ENCODE measurements at places on chromosomes 5 and 9. TPM values are rescaled to one million over a fixed set of nuclear protein-coding genes. Genes with fewer than 3 reads are reported as not detected.

ATG12 gene
- total RNA-seq, result 35.7 TPM

PCDHGA10 gene
- total RNA-seq, result 5.4 TPM

DNA sequence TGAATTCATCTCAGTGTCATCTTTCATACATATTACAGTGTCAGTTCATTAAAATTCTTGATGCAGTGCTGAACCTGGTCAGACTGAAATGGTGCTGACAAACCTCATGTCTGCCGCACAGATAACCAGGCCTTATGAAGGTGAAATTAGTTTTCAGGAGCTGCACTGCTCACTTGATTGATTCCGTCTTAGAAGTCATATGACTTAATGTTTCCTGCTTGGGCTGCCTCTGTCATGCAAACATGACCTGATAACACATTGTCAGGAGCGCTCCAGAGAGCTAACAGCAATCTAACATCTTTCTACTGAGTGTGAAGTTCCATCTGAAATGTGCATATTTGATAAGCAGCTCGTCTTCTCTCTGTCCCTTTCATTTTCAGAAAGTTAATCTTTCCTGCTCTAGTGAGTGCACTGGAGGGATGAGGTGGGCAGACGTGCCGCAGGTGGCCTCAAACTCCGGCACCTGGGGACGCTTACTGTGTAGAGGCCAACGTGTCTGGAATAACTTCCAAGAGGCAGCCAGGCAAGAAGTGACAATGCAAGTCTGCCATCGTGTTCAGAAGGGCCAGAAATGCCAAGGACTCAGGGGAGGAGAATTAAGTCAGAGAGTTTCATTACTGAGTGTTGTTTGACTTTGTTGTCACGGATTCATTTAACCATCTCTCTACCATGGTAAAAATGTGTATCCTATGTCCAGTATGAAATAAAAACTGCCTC is 592.1 kb downstream of the TLE1 start:
- H3K4me1 ChIP-seq, result no peaks in the 10 kb centered on the region
- no peaks in the 10 kb centered on the region for H3K36me3 ChIP-seq
- no peaks in the 10 kb centered on the region for H3K27me3 ChIP-seq

ECM2 gene
- 9.4 TPM for total RNA-seq

C5orf22 gene
- 20.8 TPM for total RNA-seq

GRCh38 chr5:129199308-129199707 is 104.8 kb downstream of the ISOC1 start:
- no peak for DNase-seq
- no peak overlapping the region for H3K27ac ChIP-seq
- H3K36me3 ChIP-seq, result no peaks in the 10 kb centered on the region
- no peak overlapping the region for H3K4me3 ChIP-seq
- no peaks in the 10 kb centered on the region for H3K4me1 ChIP-seq
- H3K27me3 ChIP-seq, result no peaks in the 10 kb centered on the region

- peaks cover 7% of the 10 kb centered on the region for H3K27me3 ChIP-seq
- DNase-seq, result no peak
- no peaks in the 10 kb centered on the region for H3K36me3 ChIP-seq
These were observed 14.1 kb upstream of the PTGR1 start for GRCh38 chr9:111613436-111614040.

DNA sequence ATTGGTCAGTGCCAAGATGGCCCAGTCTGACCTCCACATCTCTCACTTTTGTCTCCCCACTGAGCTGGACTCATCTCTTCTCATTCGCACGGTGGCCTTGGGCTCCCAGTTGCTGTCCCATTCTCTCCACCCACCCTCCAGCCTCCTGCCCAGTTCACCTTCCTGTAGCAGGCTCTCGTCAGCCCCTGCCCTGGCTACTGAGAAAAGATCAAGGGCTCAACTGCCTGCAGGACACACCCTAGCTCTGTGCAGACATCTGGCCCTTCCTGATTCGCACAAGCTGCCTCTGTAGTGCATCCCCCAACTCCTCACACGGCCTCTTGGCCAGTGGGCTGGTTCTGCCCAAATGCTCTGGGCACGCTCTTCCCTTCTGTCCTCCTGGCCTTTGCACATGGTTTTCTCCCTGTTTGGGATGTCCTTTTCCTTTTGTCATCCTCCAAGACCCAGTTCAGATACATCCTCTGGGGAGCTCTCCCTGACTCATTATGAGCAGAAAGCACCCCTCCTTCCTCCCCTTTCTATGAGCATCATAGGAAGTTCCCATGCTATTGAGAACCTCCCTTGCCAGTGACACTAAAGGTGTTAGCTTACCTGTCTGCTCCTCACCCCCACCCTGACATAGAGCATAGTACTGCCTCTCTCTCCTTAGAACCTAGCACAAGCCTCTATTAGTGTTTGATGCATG is 78.5 kb upstream of the TGFBR1 start:
- no peaks in the 10 kb centered on the region for H3K27me3 ChIP-seq
- H3K36me3 ChIP-seq, result no peaks in the 10 kb centered on the region
- H3K4me3 ChIP-seq, result no peak overlapping the region
- DNase-seq, result no peak
- no peak overlapping the region for H3K27ac ChIP-seq
- H3K4me1 ChIP-seq, result no peaks in the 10 kb centered on the region

MRPL22 gene
- total RNA-seq, result 31.2 TPM

LCN15 gene
- not detected for total RNA-seq

SOHLH1 gene
- not detected for total RNA-seq

DNA sequence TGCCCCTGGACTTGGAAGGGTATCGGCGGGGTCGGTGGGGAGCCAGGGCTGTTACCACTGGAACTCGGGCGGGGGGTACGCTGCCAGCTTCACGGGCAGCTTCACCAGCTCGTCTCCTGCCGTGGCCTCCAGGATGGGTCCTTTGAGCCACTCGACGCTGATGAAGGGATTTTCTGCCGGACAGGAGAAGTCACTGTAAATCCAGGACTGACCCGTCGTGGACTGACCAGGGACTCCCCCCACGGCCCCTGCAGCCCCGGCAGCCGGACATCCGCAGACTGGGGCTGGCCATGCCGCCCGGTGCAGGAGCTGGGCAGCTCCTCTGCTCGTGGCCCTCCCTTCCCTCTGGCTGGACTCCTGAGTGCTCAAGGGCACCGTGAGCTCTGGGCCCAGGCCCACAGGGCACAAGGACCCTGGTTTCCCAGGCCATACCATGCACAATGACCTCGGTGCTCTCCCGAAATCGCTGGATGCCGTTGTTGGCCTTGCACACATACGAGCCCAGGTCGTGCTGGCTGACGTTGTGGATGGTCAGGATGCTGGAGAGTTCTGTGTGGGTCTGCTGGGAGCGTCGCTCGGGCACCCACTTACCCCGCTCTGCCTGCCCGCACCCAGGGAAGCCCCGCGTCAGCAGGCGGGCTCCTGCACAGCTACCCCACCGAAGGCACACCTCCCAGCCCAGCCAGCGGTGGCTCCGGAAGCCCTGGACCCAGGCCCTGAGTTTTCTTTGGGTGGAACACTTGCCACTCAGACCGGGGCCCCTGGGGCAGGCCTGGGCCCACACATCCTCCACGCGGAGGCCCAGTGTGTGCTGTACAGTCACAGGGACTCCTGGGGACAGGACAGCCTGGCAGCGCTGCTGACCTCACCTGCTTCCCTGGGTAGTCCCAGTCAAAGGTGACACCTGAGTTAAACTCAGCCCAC is 20.3 kb downstream of the FLT4 start:
- H3K27me3 ChIP-seq, result no peaks in the 10 kb centered on the region
- no peak overlapping the region for H3K27ac ChIP-seq
- peaks cover 3% of the 10 kb centered on the region for H3K36me3 ChIP-seq
- no peak overlapping the region for H3K4me3 ChIP-seq
- peaks cover 4% of the 10 kb centered on the region for H3K4me1 ChIP-seq

- H3K4me3 ChIP-seq, result no peak overlapping the region
- H3K27me3 ChIP-seq, result no peaks in the 10 kb centered on the region
- peaks cover 60% of the 10 kb centered on the region for H3K36me3 ChIP-seq
- DNase-seq, result no peak
- peaks cover 10% of the 10 kb centered on the region for H3K4me1 ChIP-seq
These were observed 85.7 kb downstream of the SERINC5 start for GRCh38 chr5:80170117-80170535.

CDKN2A gene
- total RNA-seq, result 8.4 TPM

GRCh38 chr5:17316970-17317459 is 99.6 kb downstream of the BASP1 start:
- H3K4me1 ChIP-seq, result peaks cover 14% of the 10 kb centered on the region
- H3K4me3 ChIP-seq, result no peak overlapping the region
- H3K27me3 ChIP-seq, result no peaks in the 10 kb centered on the region
- H3K36me3 ChIP-seq, result no peaks in the 10 kb centered on the region
- no peak overlapping the region for H3K27ac ChIP-seq

DNA sequence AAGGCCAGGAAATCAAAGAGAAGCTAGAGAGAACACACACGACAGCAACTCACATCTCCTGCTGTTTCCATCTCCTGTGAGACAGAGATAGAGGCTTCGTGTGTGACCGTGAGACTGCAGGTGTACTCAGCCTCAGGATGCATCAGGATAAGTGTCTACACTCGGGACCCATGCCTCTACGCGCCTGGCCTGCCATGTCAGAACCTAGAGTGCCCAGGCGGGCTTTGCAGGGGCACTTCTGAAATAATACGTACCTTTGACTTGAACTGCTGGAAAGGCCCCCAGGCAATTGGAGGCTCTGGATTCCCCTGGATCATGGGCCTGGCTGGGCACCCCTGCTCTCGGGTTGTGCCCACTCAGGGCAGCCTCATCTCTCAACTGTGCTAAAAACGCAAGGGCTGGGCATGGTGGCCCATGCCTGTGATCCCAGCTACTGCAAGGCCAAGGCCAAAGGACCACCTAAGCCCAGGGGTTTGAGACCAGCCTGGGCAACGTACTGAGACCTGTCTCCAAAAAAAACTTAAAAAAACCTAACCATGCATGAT is 13.0 kb downstream of the CLPTM1L start:
- no peak for DNase-seq
- peak overlapping the region; percentile 24 for H3K27ac ChIP-seq
- peaks cover 69% of the 10 kb centered on the region for H3K36me3 ChIP-seq
- H3K4me3 ChIP-seq, result no peak overlapping the region

- H3K27ac ChIP-seq, result no peak overlapping the region
- DNase-seq, result no peak
- no peak overlapping the region for H3K4me3 ChIP-seq
- H3K27me3 ChIP-seq, result no peaks in the 10 kb centered on the region
- no peaks in the 10 kb centered on the region for H3K4me1 ChIP-seq
These were observed 156.6 kb downstream of the TLR4 start for GRCh38 chr9:117860849-117861248.

DNA sequence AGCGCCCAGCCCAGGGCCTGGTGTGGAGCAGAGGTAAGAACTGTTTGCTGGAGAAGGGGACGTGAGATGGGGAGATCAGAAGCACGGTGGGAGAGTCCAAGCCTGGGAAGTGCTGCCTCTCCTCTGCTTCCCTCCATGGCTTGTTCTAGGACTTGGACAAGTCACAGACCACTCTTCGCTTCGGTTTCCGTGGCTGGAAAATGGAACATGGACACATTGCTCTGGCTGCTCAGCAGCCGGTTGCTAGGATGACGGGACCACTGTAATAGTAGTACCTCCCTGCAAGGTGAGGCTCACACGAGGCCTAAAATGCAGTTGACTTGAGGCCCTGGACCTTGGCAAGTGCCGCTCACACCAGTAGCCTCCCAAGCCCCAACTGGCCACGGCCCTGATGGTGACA is 175.8 kb upstream of the FSTL4 start:
- H3K4me1 ChIP-seq, result no peaks in the 10 kb centered on the region
- H3K4me3 ChIP-seq, result no peak overlapping the region
- no peaks in the 10 kb centered on the region for H3K27me3 ChIP-seq
- H3K27ac ChIP-seq, result no peak overlapping the region

MTAP gene
- total RNA-seq, result 35.2 TPM

MAMDC2 gene
- total RNA-seq, result 35.1 TPM

ANAPC2 gene
- 58.2 TPM for total RNA-seq

- no peaks in the 10 kb centered on the region for H3K27me3 ChIP-seq
These were observed 1928.2 kb upstream of the WWC1 start for GRCh38 chr5:166363087-166363760.

CD72 gene
- 4.5 TPM for total RNA-seq

ASS1 gene
- 75.2 TPM for total RNA-seq

DNA sequence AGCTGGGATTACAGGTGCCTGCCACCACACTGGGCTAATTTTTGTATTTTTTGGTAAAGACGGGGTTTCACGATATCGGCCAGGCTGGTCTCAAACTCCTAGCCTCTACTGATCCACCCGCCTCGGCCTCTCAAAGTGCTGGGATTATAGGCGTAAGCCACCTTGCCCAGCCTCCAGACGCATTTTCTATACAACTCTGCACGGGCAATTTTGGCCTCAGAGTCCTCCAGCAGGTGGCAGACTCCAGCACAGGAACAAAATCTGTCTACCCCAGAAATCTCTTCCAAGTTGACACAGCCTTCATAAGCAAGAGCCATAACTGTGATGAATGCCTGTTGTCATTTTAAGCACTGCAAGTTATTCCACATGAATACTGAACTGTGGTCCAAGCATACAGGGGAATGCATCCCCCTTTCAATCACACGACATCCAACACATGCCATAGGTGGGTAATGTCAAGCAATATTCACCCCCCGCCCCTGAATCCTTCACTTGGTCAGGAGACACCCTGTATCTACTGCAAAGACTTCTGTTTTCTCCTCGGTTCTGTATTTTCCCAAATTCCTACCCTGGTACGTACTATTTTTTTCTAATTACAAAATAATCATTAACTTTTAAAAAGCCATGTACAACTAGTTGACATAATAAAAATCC is 50.8 kb downstream of the ALDH7A1 start:
- peaks cover 31% of the 10 kb centered on the region for H3K36me3 ChIP-seq
- H3K27me3 ChIP-seq, result no peaks in the 10 kb centered on the region
- no peak overlapping the region for H3K4me3 ChIP-seq
- H3K4me1 ChIP-seq, result peaks cover 3% of the 10 kb centered on the region
- no peak overlapping the region for H3K27ac ChIP-seq
- no peak for DNase-seq

DNA sequence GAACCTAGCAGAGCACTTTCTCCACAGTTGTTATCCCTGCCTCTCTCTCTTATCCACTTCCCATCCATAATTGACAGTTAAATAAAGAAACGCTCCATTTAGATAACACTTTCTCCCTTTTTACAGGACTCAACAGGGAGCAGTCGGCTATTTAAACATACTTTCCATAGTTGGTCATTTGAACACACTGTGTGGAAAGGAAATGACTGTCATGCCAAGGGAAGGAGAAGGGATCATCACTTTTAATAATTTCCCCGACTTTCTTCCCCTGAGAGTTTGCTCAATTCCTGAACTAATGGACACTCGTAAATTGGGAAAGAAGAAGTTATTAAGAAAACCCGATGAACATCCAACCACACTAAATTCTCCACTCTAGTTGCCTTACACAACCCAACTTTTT is 400.8 kb upstream of the PTGER4 start:
- DNase-seq, result no peak
- no peaks in the 10 kb centered on the region for H3K4me1 ChIP-seq
- no peak overlapping the region for H3K27ac ChIP-seq
- H3K36me3 ChIP-seq, result no peaks in the 10 kb centered on the region

GALNT12 gene
- total RNA-seq, result 23.2 TPM

DNA sequence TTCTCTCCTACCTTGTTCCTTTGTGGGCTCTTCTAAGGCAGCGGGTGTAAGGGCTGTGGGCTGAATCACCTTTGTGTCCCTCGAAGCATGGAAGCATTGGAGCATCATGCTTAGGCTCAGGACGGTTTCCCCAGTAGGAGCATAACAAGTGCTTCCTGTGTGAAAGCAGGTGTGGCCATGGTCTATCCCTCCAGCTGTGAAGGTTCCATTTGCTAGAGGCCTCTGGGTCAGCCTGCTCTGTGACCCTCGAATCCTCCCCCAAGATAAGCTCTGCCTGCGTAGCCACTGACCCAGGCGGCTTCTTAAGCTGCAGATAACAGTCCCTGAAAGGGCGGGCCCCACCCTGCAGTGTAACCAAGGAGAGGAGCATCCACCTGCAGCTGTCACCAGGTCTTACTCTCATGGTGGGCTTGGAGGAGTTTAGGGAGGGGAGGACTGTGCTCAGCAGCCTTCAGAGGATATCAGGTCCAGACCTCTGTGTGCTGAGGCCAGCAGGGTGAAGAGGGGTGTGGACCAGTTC is 8.4 kb upstream of the NDST1 start:
- no peaks in the 10 kb centered on the region for H3K27me3 ChIP-seq
- H3K36me3 ChIP-seq, result no peaks in the 10 kb centered on the region
- no peak overlapping the region for H3K4me3 ChIP-seq
- DNase-seq, result no peak
